ENCODE measurements at places on chromosomes 12 and 14. TPM values are rescaled to one million over a fixed set of nuclear protein-coding genes. Genes with fewer than 3 reads are reported as not detected.

The FOXN4 gene
- total RNA-seq = not detected

The NEUROD4 gene
- total RNA-seq = not detected

The OSGEP gene
- 70.6 TPM for total RNA-seq

The B3GNT4 gene
- total RNA-seq = 0.59 TPM

The SERPINA1 gene
- 0.17 TPM for total RNA-seq

The NPFF gene
- total RNA-seq = not detected

The RESF1 gene
- 22.4 TPM for total RNA-seq

The CLEC7A gene
- total RNA-seq = not detected

The HOXC10 gene
- not detected for total RNA-seq

The SPX gene
- 1.2 TPM for total RNA-seq

The KRT3 gene
- not detected for total RNA-seq

The ZNF664 gene
- total RNA-seq = 17.8 TPM

The RFLNA gene
- 0.34 TPM for total RNA-seq

The CKAP4 gene
- total RNA-seq = 173 TPM

The PTCSC3 gene
- total RNA-seq = not detected

The SPSB2 gene
- 12.6 TPM for total RNA-seq

The DDX11 gene
- total RNA-seq = 27.4 TPM

The SERPINA12 gene
- not detected for total RNA-seq

The CCDC38 gene
- total RNA-seq = not detected

The TMEM179 gene
- total RNA-seq = not detected

The TARBP2 gene
- total RNA-seq = 48.4 TPM

The RNASE3 gene
- total RNA-seq = not detected

The ANO2 gene
- total RNA-seq = not detected

Measured in bronchus fibroblast of lung (primary cell).